ENCODE measurements at places on chromosomes 3 and 15.

DNA sequence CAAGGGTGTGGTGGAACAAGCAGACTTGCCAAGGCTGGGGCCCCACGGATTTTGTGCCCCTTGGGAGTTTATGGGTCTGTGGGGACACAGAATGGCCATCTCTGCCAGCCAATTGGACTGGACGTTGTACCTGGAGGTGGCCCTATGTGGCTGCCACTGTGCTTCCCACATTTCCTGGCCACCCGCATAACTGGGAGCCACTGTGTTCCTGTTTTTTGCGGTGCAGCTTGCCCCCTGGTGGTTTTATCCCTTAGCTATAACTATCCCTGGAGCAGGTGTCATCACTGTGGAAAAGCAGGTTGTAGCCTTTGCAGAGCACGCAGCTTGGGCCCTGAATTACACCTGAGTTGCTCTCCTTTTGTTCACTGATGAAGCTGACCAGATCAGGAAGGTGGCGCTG lies 306.3 kb downstream of the ZPLD1 start:
- DNase-seq, result no peak

DNA sequence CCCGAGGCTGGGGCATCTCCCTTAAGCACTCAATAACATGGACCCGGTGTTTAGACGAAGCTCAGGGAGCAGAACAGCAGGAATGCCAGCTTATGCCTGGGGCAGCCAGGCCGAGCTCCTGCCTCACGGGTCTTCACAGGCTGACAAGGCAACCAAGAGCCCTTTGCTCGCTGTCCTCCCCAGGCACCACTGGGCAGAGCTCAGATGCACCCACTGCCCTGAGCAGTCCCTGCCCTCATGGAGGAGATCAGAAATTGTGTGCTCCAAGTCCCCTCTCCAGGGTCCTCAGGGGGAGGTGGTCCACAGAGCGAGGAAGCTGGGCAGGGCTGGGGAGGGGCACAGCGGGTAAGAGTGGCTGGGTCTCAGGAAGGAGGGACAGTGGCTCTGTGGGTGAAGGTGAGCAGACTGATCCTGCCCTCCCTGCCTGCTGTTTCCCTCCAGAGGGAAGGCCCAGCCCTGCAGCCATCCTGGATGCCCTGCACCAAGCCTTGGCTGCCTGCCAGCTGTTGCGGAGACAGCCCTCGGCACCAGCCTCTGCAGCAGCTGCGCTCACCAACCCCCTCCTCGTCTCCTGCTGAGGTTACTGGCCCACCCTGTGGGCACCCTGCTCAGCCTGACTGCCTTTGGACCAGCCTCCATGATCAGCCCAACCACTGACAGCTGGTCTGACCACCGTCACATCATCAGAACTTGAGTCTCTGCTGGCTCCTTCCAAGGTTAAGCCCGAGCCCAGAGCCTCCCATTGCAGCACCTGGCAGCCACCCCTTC lies 21.1 kb upstream of the GP9 start:
- DNase-seq, result no peak

- DNase-seq, result no peak
Observed at GRCh38 chr3:142436951-142437585, 10.8 kb downstream of the XRN1 start.

DNA sequence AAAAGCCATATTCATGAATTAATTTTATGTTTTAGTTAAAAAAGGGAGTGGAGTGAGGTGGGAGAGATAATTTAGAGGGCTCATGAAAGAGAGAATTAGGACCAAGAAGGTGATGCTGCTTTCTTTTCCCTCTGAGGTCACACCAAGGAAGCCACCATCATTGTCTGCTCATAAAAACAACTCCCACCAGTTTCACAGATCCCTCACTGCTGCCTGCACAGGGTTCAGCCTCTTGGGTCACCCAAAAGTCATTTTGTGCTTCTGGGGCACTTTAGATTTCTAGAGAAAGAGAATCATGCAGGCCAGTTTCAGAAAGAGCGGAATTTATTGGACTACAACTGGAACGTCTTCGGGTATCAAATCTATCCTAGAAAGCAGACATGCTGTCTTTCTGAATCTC lies 241.4 kb upstream of the EOMES start:
- no peak for DNase-seq

Data from forelimb muscle (tissue), 1 donor.